ENCODE measurements at places on chromosomes 6 and 20. TPM values are rescaled to one million over a fixed set of nuclear protein-coding genes. Genes with fewer than 3 reads are reported as not detected.

MAP3K5 gene
- total RNA-seq, result 15.0 TPM

SSTR4 gene
- not detected for total RNA-seq

DNA sequence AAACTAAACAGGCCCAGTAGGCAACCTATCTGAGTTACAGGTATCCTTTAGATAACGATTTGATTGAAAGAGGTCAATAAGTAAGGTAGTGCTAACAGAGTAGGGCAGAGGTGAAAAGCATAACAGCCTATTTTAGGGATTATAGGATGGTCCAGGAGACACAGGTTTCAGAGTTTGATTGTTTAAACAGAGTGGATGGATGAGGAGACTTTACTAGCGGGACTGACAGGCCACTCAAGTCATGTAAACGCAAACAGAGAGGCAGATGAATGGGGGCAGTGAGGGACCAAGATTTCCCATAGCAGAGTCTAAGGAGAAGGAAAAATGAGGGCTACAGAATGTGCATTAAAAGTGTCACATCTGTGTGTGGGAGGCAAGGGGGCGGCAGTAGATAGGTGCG, 4.8 kb downstream of the NEDD9 start:
- peaks cover 77% of the 10 kb centered on the region for H3K36me3 ChIP-seq
- H3K4me3 ChIP-seq, result no peak overlapping the region
- DNase-seq, result no peak
- H3K4me1 ChIP-seq, result peaks cover 82% of the 10 kb centered on the region

DNA sequence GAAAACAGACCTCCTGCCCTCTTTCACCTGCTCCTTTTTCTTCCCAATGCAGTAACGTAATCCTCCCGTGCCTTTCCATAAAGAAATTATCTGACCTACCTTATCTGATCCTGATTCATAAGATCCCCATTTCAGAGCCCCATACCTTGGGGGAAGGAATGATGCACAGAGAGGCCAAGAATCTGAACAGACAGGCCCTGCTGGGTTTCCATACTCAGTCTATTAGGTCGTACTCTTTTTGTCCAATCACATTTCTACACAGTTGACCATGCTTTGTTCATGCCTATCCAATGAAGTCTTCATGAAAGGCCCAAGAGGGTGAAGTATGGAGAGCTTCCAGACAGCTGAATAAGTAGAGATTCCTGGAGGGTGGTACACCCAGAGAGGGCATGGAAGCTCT, 25.3 kb downstream of the SRPK1 start:
- no peaks in the 10 kb centered on the region for H3K4me1 ChIP-seq
- peaks cover 37% of the 10 kb centered on the region for H3K36me3 ChIP-seq
- no peaks in the 10 kb centered on the region for H3K27me3 ChIP-seq

DNA sequence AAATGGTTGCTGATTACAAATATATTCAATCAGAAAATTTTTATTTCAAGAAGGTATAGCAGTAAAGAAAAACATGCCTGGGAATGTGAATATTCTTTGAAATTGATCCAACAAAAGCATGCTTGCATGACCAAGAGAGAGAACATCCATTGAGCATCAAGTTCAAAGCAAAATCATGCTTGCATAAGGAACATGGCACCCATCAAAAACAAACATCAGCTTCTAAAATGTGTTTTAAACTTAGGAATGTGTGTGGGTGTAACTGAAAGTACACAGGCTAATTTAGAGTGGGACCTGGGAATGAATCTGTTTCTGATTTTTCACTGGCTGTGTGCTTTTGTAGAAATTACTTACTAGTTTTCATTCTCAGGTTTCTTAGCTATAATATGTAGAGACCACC, 5.6 kb downstream of the SLC17A5 start:
- H3K27ac ChIP-seq, result no peak overlapping the region
- H3K4me3 ChIP-seq, result no peak overlapping the region
- H3K4me1 ChIP-seq, result peaks cover 16% of the 10 kb centered on the region
- no peaks in the 10 kb centered on the region for H3K27me3 ChIP-seq
- H3K36me3 ChIP-seq, result peaks cover 6% of the 10 kb centered on the region

GRCh38 chr20:4667371-4667773, 54.3 kb upstream of the PRND start:
- DNase-seq, result no peak
- peak overlapping the region; percentile 40 for H3K27ac ChIP-seq
- no peak overlapping the region for H3K4me3 ChIP-seq
- peaks cover 32% of the 10 kb centered on the region for H3K4me1 ChIP-seq
- H3K36me3 ChIP-seq, result no peaks in the 10 kb centered on the region

GRCh38 chr20:48287552-48288170, 502.4 kb upstream of the SULF2 start:
- no peaks in the 10 kb centered on the region for H3K4me1 ChIP-seq
- no peaks in the 10 kb centered on the region for H3K36me3 ChIP-seq
- peaks cover 3% of the 10 kb centered on the region for H3K27me3 ChIP-seq
- no peak for DNase-seq
- H3K4me3 ChIP-seq, result no peak overlapping the region

DNA sequence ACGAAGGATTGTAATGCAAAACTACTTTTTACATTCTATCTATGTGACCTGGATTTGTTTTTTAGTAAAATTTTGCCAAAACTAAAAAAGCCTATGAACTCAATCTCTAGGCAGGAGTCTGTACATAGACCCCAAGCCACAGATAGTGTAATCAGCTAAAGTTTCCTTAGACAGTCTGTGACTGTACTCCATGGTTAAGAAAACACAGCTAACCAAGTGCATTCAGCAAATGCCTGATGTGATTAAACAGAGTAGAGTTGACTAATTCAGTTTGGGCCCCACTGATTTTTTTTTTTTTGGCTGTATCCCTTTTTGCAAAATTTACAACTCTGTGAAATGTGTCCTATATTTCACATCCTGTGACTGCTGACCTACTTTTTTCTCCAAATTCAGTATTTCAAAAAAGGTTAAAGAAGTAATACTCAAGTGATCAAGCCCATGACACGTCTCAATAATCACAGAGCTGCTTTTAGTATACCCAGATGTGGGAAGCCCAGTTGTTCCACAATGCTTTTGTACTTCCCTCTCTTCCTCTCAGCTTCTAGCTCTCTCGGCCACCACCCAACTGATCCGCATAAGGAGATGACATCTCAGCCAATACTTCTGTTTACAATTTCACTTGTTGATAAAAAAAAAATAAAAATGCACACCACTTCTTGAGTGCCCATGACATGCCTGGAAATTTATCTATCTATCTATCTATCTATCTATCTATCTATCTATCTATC, 108.8 kb upstream of the TBX18 start:
- no peaks in the 10 kb centered on the region for H3K27me3 ChIP-seq
- no peak overlapping the region for H3K4me3 ChIP-seq
- no peaks in the 10 kb centered on the region for H3K4me1 ChIP-seq
- no peak for DNase-seq

Measured in activated CD8-positive, alpha-beta T cell treated with anti-CD3 and anti-CD28 coated beads, Interleukin-2, amount 10 ng/mL, durations not matched to agents 7 days and 5 days (primary cell).